ENCODE measurements at places on chromosomes 12 and 14.

DNA sequence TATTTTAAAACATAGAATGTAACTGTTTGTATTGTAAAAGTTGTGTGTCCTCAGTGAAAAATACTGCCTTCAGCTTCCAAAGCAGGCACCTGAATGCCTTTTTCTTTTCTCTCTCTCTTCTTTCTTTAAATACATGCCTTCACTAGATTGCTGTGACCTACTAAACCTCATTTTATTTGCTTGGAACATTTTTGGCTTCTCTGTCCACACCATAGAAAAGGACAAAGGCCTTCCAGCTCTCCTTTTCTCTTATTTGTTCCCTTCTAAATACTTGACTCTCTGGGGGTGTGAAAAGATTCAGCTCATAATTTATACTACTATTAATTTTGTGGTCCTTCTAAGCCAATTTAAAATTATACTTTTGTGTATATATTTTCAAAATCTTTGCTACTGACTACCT, 38.4 kb downstream of the PPM1A start:
- no peak for DNase-seq

- DNase-seq: no peak
These were observed 214.6 kb downstream of the C12orf50 start for GRCh38 chr12:87814625-87815024.

DNA sequence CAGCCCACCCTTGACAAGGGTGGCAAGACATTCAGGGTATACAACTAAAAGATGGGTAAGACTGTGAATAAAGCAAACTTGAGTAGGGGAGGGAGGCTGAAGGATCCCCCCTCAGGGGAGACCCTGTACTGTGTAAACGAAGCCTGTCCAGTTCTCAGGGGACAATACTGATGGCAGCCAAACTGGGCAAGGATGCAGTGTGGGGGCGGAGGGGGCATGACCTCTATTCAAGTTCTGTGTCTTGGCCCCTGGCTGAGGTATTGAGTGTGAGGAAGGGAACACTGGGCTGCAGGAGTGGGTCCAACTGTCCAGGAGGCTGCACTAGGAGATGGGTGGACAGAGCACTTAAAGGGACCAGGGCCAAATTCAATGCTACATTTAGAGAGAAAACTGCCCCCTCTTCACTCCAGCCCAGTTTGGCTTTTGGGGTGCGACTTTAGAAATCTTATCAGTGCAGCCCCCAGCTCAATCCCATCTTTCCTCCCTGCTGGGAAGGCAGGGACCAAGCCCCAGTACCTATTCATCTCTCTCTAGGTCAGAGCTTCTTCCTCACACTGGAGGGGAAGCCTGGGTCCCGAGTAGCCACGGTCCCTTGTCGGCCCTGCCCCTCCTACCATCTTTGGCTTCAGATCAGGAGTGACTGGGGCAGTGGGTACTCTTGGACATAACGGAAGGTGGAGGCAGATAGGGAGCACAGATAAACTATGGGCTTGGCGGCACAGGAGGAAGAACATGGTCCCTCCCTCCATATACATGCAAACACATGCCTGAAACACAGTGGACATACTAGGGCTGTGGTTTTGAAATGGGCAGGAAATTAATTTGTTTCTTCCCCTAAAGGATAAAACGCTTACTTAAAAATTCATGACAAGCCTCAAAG, 11.8 kb downstream of the SLC39A5 start:
- DNase-seq: no peak

DNA sequence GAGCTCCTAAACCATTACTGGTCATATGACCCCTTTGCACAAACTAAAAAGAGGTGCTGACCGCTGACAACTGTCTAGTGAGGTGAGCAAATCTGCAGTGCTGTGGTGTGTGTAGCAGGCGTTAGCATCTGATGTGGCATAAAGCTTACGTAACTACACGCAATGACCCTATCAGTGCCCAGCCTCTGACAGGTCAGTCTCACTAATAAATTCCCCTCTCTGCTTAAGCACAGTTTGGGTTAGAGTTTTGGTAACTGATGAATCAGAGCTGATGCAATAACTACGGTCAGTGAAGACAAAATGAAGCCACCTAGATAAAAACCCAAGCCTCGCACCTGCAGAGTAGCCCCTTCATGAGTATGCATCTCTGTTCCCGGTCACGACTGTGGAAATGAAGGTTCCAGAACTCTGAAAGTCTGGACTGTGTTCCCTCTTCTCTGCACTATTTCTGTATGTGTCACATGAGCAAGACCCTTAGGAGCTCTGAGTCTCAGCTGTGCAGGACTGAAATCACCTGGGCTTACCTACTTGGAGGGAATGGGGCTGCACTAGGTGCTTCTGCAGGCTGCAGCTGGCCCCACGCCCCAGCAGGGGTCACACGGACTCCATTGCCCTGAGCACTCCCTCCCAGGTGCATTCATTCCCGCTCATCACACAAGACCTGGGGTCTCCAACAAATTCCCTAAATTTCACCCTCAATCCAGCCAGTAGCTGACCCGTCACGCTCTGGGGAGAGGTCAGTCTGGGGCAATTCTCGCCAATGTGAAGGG, 54.4 kb downstream of the RIMBP2 start:
- no peak for DNase-seq

DNA sequence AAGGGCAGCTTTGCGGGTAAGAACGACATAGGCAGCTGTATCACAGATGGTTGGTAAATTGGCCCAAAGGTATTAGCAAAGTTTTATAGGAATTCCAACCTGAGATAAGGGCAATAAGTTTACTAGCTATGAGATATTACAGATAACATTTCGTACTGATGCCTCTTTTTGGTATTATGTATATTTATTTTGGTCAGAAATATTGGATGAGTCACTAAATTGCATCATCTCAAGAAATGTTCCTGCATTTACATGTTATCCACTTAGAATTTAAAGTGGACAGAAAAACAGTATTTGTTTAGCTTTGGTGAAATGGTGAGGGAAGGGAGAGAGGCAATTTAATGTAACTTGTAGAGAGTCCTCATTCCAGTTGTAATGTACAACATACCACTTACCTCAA, 65.1 kb upstream of the PZP start:
- no peak for DNase-seq

- DNase-seq: no peak
These were observed 1.4 kb downstream of the THTPA start for GRCh38 chr14:23557521-23557920.
